Mucosa of gallbladder (tissue), 1 donor: ENCODE measurements at places on chromosomes 5 and 9. TPM values are rescaled to one million over a fixed set of nuclear protein-coding genes. Genes with fewer than 3 reads are reported as not detected.

Gene SUSD1
- 20.5 TPM for total RNA-seq

Gene SGTB
- 6.5 TPM for total RNA-seq

Gene HBEGF
- total RNA-seq = 21.2 TPM

Gene SCGB3A2
- not detected for total RNA-seq

Gene APC
- 39.1 TPM for total RNA-seq

Gene RAB3C
- total RNA-seq = 1.4 TPM

Gene EXOC3
- 71.6 TPM for total RNA-seq

Gene MYMK
- total RNA-seq = not detected
